ENCODE measurements at places on chromosomes 1 and 21. TPM values are rescaled to one million over a fixed set of nuclear protein-coding genes. Genes with fewer than 3 reads are reported as not detected.

Gene PPIE
- 71.7 TPM for total RNA-seq

- no peaks in the 10 kb centered on the region for H3K27me3 ChIP-seq
- peak overlapping the region; percentile 51 for H3K27ac ChIP-seq
- H3K36me3 ChIP-seq = peaks cover 17% of the 10 kb centered on the region
- H3K4me1 ChIP-seq = peaks cover 62% of the 10 kb centered on the region
Measured at GRCh38 chr1:55214934-55215193, 300 bp downstream of the USP24 start.

Gene MROH9
- not detected for total RNA-seq

DNA sequence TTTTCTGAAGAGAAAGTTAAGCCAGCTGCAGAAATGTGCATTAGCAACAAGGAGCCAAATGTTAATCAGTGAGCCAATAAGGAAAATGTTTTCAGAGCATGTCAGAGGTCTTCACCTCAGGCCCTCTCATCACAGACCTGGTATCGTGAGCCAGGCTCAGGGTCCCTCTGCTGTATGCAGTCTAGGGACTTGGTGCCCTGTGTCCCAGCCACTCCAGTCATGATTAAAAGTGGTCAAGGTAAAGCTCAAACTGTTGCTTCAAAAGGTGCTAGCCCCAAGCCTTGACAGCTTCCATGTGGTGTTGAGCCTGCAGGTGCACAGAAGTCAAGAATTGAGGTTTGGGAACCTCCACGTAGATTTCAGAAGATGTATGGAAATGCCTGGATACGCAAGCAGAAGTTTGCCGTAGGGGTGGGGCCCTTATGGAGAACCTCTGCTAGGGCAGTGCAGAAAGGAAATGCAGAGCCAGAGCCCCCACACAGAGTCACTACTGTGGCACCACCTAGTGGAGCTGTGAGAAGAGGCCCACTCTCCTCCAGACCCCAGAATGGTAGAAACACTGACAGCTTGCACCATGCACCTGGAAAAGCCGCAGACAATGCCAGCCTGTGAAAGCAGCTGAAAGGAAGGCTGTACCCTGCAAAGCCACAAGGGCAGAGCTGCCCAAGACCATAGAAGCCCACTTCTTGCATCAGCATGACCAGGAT is 1128.7 kb downstream of the AMY1C start:
- no peak overlapping the region for H3K4me3 ChIP-seq
- no peaks in the 10 kb centered on the region for H3K4me1 ChIP-seq
- no peaks in the 10 kb centered on the region for H3K36me3 ChIP-seq
- no peaks in the 10 kb centered on the region for H3K27me3 ChIP-seq
- no peak for DNase-seq
- H3K27ac ChIP-seq = no peak overlapping the region

Gene SLC45A3
- 0.38 TPM for total RNA-seq

Gene PRUNE1
- 15.7 TPM for total RNA-seq

DNA sequence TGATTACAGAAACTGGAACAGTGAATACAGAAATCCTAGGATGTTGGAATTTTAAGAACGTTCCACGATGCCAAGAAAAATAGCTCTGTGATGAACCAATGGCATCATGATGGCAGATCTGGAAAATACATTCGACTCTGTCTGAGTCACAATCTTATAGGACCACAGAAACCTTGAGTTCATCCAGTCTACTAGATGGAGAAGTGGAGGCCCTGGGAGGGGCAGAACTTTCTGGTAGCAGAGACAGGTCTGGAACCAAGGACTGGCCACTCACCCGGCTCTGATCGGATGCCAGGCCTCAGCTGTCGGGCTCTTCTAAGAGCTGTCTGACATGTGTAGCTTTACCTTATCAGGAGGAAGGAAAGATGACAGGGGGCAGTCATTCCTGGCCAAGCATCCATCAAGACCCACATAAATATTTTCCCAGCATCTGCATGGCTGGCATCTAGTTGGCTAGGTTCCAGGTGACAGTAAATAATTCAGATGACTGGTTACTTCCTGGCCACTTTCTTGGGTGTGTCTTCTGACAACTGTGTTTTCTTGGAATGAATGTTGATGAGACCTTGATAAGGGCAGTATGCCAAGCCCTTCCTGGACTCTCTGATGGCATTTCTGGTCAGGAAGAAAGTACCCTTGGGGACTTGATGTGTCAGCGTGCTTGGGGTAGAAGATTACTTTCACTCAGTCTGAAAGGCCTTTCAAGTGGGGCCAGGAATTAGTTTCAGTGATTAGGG is 72.6 kb upstream of the TRABD2B start:
- H3K36me3 ChIP-seq = no peaks in the 10 kb centered on the region
- peaks cover 5% of the 10 kb centered on the region for H3K27me3 ChIP-seq
- no peak overlapping the region for H3K4me3 ChIP-seq
- H3K4me1 ChIP-seq = no peaks in the 10 kb centered on the region
